ENCODE measurements at places on chromosomes 2 and 18.

- no peak for DNase-seq
Observed at GRCh38 chr18:58527952-58528287, 101.0 kb downstream of the ALPK2 start.

DNA sequence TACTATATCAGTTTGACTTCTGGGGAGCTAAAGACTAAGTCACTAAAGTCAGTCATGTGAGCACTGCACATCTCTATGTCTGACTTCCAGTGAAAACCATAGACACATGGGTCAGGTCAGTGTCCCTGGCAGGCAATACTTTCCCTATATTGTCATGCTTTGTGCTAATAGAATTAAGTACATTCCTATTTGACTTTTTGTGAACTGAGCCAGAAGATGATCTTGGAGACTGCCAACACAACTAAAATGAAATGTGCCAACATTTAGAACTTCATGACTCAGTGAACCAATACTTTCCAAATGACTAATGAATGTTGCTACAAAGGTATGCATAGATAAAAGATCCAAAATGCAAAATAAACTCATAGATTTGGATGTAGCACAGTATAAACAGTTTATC is 820.8 kb upstream of the FAM98A start:
- DNase-seq, result no peak

- no peak for DNase-seq
Observed at GRCh38 chr2:207354462-207354861, 175.3 kb upstream of the CREB1 start.

- DNase-seq, result no peak
Observed at GRCh38 chr2:50535971-50536759, 495.8 kb downstream of the NRXN1 start.

DNA sequence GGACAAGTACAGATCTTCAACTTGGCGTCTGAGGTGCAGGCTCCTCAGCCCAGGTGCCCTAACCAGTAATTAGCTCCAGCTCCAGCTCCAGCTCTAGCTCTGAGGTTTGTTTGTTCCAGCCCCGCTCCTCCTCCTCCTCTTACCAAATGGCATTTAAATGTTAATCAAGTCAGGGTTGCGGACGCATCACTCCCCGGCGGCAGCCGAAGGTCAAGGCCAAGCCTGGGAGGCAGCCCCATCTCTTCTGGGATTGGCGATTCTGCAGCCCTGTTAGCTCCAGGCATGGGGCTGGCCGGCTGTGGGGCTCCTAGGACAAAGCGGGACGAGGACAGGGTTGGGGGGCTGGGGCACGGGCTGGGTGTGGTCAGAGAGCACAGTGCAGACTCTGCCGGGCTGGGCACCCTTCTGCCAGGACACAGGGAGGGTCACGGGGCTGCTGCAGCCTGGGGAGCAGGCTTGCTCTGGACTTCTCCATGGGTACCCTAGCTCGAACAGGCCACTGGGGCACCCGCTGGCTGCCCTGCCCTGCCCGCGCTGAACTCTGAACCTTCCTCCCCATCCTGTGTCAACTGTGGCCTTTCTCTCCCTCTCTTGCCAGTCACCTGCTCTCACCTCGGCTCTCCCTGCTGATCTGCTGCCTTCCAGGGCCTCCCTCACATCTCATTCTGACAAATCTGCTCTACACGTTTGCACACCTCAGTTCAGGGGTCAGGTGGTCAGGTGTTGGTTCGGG is 203.3 kb downstream of the CELF4 start:
- DNase-seq, result no peak

GRCh38 chr2:187879491-187879890 is 325.3 kb upstream of the TFPI start:
- DNase-seq, result no peak

Data from activated T-cell treated with anti-CD3 and anti-CD28 coated beads, Interleukin-2, amount 50 U/mL, for 1 hour (primary cell).